Activated naive CD4-positive, alpha-beta T cell treated with anti-CD3 and anti-CD28 coated beads, Interleukin-2, amount 50 U/mL, for 72 hours (primary cell): ENCODE measurements at places on chromosomes 3 and 15. TPM values are rescaled to one million over a fixed set of nuclear protein-coding genes. Genes with fewer than 3 reads are reported as not detected.

DNA sequence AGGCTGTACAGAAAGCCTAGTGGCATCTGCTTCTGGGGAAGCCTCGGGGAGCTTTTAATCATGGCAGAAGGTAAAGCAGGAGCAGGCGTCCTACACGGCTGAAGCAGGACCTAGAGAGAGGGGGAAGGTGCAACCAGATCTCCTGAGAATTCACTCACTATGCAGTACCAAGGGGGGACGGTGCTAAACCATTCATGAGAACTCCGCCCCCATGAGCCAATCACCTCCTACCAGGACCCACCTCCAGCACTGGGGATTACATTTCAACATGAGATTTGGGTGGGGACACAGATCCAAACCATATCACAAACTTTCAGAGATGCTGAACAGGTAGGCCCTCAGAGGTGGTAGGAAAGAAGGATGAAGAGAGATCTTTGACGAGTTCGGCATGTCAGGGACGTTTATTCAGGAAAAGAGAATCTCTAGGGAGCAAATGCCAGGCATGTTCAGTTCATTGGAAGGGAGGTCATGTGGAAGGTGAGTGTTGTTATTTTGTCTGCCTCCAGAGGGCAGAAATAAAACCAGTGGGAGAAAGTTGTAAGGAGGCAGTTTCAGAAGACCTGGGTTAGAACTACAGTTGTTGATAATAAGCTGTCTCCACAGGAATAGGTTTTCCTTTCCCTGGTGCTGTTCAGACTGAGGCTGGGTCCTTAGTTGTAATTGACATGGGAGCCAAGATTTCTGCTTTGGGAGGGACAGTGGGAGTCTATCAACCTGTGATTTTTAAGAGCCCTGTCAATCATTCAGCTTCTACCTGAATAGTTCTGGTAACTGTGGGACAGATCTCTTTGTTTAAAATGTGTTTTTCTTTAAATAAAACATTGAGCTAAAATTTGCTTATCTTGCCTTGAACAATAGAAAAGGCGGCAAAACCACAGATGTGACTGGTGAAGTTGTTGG, 4.3 kb upstream of the FNDC3B start:
- DNase-seq, result no peak

DNA sequence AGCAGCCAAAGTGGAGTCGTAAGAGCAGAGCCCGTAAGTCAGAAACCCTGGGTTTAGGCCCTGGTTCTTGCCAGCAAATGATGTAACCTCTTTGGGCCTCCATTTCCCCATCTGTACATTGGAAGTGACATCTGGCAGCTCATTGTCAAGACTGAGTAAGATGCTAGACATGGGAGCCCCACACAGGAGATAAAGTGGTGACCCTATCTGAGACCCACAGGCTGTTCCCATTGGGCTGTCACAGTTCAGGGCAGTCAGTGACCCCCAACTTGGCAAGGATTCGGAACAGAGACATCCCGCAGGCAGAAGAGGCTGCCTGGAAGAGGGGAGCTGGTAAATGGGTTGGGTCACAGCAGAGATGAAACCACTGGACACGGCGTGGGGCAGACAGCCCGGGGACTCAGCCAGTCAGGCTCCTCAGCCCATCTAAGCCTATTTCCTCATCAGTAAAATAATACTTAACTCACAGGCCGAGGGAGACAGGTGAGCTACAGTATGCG, 1.8 kb downstream of the CLN6 start:
- no peak for DNase-seq

Gene IGDCC3
- total RNA-seq, result not detected

Gene LXN
- total RNA-seq, result 15.2 TPM

Gene LARP6
- total RNA-seq, result not detected
